HFFc6 (cell line): ENCODE measurements at places on chromosomes 5 and 9. TPM values are rescaled to one million over a fixed set of nuclear protein-coding genes. Genes with fewer than 3 reads are reported as not detected.

The IQGAP2 gene
- total RNA-seq = 0.10 to 0.27 TPM in 2 of 3 replicates, not detected in the other

The RORB gene
- not detected in 3 replicates for total RNA-seq

DNA sequence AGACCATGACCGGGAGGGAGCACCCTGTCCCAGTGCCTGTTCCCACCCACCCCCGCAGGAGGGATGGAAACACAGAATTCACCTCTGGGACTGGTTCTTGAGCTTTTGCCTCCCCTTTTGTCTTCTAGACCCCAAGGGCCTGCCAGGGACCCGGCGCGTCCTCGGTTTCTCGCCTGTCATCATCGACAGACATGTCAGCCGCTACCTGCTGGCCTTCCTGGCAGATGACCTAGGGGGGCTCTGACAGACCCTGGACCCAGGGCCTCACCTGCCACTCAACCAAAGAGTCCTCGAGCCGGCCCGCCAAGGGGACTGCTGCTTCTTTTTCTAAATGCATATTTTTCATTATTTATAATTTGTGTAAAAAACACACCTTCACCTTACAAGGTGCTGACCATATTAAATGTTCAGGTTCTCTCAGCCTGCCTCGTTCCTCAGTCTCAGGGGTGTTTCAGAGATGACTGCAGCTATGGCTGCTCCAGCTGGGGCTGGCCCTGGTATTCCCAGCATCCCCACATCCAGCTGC is 16.9 kb downstream of the CARD19 start:
- no peak for DNase-seq

DNA sequence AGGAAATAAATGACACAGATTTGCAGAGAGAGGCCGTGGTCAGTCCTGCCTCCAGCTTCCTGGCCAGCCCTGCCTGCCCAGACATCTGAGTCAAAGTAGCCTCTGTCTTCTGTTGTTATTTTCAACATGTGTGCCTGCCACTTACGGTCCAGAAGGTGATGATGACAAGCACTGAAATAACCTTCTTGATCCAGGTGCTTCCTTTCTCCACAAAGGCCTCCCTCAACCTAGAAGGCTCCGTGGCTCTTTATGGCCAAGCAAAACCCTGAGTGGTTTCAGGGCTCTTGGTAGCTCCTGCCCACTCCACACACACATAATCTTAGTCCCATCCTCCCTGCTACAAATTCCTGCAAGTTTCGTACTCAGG is 34.1 kb upstream of the SLC6A19 start:
- no peak for DNase-seq

- DNase-seq = no peak
These were observed 17.8 kb upstream of the BHMT start for GRCh38 chr5:79093762-79094161.
